Renal pelvis (tissue), 12 donors: ENCODE measurements at places on chromosomes 6 and 20.

GRCh38 chr6:3406362-3406821 lies 50.5 kb downstream of the SLC22A23 start:
- DNase-seq: no peak

GRCh38 chr20:2986466-2986865 lies 57.0 kb upstream of the GNRH2 start:
- no peak for DNase-seq

- DNase-seq: no peak
Observed at GRCh38 chr20:18188434-18188833, 50.8 kb downstream of the KAT14 start.

DNA sequence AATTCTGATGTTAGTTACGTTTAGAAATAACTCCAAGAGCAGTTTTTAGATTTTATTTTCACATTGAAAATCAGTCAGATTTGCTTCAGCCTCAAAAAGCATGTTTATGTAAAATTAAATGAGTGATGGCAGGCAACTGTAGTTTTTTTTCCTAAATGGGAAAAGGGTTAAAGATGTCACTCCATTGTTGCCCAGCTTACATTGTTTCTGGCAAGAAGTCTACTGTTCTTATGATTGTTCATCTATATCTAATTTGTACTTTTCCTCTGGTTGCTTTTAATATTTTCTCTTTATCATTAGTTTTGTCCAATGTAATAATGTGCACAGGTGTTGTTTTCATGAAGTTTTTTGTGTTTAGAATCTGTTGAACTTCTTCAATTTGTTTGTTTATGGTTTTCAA lies 6.7 kb upstream of the TTK start:
- DNase-seq: no peak

DNA sequence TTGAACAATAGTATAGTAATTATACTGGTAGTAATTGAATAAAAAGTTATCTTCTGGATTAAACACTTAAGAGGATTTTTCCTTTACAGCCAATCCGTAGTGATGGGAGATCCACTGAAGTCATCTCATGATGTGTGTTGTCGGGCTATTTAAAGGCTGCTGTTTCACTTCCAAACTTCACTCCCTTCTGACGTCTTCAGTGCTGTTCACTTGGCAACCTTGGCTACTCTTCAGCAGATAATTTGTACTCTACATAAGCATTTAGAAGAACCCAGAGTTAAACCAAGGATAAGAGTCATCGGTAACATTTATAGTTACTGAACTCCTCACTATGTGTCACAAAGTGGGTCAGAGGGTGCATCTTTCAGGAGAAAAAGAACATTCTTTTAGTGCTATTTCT lies 179.1 kb upstream of the EYA4 start:
- DNase-seq: no peak

DNA sequence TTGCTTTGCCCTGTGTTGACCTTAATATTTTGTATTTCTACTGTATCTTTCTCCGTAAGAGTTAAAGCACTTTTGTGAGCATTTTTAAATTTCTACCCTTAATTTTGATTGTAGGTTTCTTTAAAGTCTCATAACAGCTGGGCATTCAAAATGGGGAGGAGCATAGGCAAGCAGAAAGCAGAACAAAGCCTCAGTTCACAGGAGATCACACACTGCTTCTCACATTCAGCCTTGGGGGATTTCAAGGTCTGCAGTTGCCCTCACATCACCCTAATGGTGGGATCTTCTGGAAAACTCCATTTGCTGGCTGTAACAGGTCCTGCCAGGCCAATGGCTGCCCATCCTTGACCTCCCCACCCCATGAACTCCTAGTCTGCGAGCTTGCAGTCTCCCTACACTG lies 292.9 kb downstream of the PHACTR1 start:
- DNase-seq: no peak

- peak; percentile 48 for DNase-seq
Observed at GRCh38 chr6:47414423-47415167, 63.0 kb upstream of the CD2AP start.

- DNase-seq: peak; percentile 15
Observed at GRCh38 chr6:7580927-7581618, 8.9 kb upstream of the SNRNP48 start.
